NCI-H510A treated with DMSO at 0.1 percent for 48 hours (cell line): ENCODE measurements at places on chromosomes 3 and 15.
A peak's percentile ranks its signal among the peaks of the same experiment; 100 is the strongest.

DNA sequence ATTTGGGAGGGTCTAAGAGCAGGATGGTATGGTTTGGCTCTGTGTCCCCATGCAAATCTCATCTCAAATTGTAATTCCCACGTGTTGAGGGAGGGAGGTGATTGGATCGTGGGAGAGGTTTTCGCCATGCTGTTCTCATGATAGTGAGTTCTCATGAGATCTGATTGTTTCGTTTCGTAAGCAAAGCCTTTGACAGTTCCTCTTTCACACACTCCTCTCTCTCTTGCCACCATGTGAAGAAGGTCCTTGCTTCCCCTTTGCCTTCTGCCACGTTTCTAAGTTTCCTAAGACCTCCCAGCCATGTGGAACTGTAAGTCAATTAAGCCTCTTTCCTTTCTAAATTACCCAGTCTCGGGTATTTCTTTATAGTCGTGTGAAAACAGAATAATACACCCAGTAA lies 553.7 kb downstream of the TAFA4 start:
- DNase-seq: no peak

DNA sequence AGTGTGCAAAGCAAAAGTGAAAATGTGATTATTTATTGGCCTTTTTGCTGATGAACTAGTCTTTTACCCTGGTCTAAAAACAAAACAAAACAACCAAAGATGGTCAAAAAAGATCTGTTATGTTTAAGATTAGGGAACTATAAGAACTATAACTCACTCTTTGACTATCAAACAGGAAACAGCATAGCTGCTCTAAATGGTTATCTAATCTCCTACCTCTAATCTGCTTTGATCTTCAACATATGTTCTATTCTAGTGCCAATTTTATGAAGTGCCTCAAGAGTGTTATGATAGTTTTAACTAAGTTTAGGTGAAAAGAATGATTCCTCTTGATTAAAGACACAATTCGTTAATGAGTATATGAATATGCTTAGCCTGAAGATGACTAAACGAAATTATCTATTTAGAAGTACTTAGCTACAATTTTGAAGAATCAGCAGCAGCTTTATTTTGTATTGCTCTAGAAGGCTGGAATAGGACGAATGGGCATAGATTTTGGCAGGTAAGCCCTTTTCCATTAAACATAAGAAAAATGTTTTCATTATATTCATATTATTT lies 46.0 kb downstream of the SETD2 start:
- DNase-seq: no peak

GRCh38 chr3:53554559-53555067 lies 60.2 kb downstream of the CACNA1D start:
- no peak for DNase-seq

GRCh38 chr3:50139718-50140423 lies 15.3 kb upstream of the SEMA3F start:
- DNase-seq: peak; percentile 34

DNA sequence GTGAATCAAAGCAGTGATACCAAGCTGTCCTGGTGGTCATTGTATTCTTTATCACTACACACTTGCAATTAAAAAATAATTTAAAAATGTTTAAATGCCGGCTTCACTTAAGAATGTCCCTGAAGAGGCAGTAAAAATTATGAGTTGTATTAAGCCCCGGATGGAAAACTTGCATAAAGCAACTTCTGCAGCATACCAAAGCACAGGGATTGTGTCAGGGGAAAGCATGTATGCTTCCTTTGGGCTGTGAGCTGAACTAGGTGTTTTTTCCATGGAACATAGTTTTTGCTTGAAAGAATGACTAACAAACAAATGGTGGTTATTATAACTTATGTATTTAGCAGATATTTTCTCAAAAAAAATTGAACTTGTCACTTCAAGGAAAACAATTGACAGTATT lies 143.1 kb downstream of the ARNT2 start:
- no peak for DNase-seq

DNA sequence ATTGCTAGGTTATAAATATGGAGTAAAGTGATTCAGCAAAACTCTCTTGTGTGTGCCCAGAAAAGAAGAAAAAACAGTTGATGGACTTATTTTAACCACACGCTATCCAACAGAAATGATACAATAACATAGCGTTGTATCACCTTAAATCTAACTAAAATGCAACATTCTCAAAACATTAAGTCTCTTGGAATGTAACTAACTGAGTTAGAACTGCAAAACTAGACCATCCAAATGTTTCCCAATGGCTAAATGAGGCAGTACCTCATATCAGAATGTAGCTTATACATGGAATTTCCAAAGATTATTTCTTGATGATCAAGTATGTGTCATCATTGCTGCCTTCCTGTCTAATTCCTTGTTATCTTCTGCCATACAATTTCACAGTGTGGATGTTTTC lies 187.9 kb downstream of the CNTN3 start:
- no peak for DNase-seq

DNA sequence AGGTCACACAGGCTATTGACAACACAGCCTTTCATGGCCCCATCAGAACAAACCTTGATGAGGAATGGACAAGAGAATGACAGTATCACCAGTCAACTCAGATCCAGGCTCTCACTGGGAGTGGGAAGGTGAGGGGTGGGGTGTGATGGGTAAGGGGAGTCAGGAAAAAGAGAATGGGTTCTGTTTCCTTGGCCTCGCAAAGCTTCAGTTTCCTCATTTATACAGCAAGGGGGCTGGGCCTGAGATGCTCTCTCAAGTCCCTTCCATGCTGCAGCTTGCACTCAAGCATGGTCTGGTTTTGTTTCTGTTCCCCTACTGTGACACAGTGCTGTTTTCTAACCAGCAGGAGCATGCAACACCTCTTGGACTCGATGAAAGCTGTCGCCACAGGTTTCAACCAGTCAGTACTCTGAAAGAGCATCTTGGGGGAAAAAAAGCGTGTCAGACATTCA lies 65.7 kb upstream of the IL12A start:
- no peak for DNase-seq

DNA sequence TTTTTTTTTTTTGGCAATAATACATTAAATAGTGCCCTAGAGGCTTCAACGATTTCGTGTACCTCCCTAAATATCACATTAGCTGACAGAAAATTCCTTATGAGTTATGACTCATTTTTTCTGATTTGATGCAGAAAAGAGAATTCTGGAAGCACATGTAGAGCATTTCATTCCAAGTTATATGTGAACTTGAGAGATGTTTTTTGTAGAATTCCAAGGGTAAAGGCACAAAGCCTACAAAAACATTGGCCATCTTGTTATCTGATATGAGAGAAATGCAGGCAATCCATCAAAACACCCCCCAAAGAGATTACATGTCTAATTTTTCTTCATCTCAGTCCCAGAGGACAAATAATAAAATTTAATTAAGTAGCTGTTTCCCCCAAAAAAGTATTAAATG lies 6.7 kb upstream of the PFN2 start:
- no peak for DNase-seq

DNA sequence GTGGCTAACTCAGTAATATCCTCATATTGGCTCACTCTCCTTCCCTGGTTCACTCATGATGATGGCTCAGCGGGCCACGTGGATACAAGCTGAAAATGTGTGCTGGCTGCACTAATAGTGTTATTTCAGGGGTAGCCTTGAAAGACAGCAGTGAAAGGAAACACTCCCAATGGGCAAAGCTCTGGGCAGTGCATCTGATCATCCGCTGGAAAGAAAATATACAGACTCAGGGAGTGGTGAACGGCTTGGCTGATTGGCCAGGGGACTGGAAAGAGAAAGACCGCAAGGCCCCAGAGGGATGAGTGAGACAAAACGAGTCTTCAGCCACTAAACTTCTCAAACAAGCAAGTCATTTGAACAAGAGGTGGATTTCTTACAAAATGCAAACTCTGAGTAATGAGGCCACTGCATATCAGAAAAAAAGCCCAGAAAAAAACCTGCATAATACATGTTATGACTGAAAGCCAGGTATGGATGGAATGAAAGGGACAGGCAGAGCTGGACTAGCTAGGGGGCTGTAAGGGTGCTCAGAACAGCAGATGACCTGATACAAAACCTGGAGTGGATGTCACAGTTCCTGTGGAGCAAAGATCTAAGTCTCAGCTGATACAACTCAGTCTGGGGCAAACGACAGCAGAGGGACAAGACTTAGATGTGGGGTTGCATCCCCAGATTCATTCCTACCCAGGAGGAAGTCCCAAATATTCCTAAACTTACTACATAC lies 33.3 kb downstream of the CMTM6 start:
- DNase-seq: no peak

DNA sequence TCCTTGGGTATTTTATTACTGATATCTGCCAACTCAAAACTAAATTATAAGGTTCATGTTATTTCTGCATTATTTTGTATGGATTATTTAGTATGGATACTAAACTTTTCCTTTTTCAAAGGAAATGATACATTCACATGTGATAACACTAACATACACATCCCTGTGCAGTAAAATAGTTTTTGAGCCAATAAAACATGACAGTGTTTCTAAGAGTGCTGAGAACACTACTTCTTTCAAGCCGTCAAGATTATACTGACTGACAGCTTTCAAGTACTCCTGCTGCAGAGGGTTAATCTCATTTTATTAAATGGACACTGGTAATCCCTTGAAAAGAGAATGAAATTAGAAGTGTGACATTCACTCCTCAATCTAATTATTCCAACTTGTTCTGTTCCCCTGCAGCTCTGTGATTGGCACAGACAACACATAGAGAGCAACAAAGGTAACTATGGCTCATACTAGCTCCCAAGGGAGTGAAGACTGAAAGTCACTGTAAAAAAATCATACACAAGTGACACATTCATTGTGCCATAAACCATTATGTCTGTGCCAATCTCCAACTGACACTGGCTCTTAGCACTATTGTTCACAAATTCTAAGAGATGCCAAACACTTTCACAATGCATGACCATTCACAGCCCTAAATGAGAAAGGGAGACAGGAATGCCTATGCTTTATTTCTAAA lies 468.6 kb downstream of the SHQ1 start:
- DNase-seq: no peak

DNA sequence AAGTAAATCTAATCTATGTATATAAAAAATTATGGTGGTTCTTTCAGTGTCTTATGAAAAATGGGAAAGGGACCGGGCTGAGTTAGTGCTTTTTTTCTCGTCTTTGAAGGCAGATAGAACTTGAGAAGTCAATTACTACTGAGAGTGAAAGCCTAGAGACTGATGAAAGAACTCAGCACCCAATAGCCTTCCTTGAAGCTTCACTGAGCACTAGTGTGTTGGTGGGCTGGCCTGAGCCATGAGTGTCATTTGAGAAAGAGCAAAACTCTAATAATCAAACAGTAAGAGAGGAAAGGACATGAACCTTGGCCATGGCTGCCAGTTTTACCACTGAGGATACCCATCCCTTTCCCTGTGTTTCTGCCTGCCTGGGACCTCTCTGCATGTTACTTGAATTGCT lies 428.3 kb upstream of the RASGRP1 start:
- no peak for DNase-seq

- no peak for DNase-seq
Measured at GRCh38 chr3:8635631-8636030, 9.0 kb downstream of the SSUH2 start.

- DNase-seq: no peak
Measured at GRCh38 chr3:43180027-43180426, 74.1 kb upstream of the POMGNT2 start.

- DNase-seq: no peak
Measured at GRCh38 chr3:78483090-78483489, 1284.7 kb downstream of the ROBO1 start.

DNA sequence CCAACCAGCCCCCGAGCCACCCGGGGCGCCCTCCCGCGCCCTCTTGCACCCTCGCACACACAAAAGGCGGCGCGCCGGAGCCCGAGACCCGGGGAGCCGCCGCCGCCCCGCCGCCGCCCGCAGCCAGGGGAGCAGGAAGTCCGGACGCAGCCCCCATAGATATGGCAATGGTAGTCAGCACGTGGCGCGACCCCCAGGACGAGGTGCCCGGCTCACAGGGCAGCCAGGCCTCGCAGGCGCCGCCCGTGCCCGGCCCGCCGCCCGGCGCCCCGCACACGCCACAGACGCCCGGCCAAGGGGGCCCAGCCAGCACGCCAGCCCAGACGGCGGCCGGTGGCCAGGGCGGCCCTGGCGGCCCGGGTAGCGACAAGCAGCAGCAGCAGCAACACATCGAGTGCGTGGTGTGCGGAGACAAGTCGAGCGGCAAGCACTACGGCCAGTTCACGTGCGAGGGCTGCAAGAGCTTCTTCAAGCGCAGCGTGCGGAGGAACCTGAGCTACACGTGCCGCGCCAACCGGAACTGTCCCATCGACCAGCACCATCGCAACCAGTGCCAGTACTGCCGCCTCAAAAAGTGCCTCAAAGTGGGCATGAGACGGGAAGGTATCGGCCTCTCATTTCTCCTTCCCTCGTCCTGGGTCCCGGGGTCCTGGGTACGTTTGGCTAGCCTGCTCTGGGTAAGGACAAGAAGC lies 1.6 kb downstream of the NR2F2 start:
- peak; percentile 15 for DNase-seq
